Uterine smooth muscle cell (primary cell): ENCODE measurements at places on chromosomes 7 and 10. TPM values are rescaled to one million over a fixed set of nuclear protein-coding genes. Genes with fewer than 3 reads are reported as not detected.

The CASP2 gene
- 11.2 and 15.7 TPM in 2 replicates for total RNA-seq

The PVRIG gene
- total RNA-seq, result not detected in 2 replicates

The PDZD7 gene
- 1.4 and 2.1 TPM in 2 replicates for total RNA-seq

The SHTN1 gene
- 1.4 and 1.8 TPM in 2 replicates for total RNA-seq

The NKX2-3 gene
- not detected in 2 replicates for total RNA-seq

The NACAD gene
- 1.9 and 2.4 TPM in 2 replicates for total RNA-seq

The DYDC1 gene
- not detected in 2 replicates for total RNA-seq

The MORN4 gene
- total RNA-seq, result 5.0 and 9.5 TPM in 2 replicates

The SRGN gene
- total RNA-seq, result 28.6 and 94.5 TPM in 2 replicates

The GALNT17 gene
- total RNA-seq, result under 0.01 TPM in 1 of 2 replicates, not detected in the other

The LIPJ gene
- not detected in 2 replicates for total RNA-seq

The ADCY1 gene
- total RNA-seq, result 0.33 and 0.37 TPM in 2 replicates

The MAD1L1 gene
- total RNA-seq, result 69.7 and 82.0 TPM in 2 replicates

The PTF1A gene
- not detected in 2 replicates for total RNA-seq

The NFKB2 gene
- 12.8 and 15.0 TPM in 2 replicates for total RNA-seq

The PHYH gene
- total RNA-seq, result 10.5 and 18.9 TPM in 2 replicates

The AOAH gene
- total RNA-seq, result not detected in 2 replicates

The TRIM73 gene
- total RNA-seq, result 0.55 and 0.62 TPM in 2 replicates

The VDAC2 gene
- total RNA-seq, result 149 and 185 TPM in 2 replicates

The MGMT gene
- total RNA-seq, result 10.0 and 22.6 TPM in 2 replicates

The PPP1R17 gene
- under 0.01 TPM in 1 of 2 replicates, not detected in the other for total RNA-seq

The UPK3B gene
- total RNA-seq, result not detected in 2 replicates

The RASSF4 gene
- total RNA-seq, result 3.8 and 6.0 TPM in 2 replicates

The ASAH2 gene
- 0.75 and 0.77 TPM in 2 replicates for total RNA-seq

The TACC2 gene
- total RNA-seq, result 3.5 and 7.5 TPM in 2 replicates

The METTL27 gene
- 26.5 and 51.5 TPM in 2 replicates for total RNA-seq

The NEBL gene
- 0.12 and 0.22 TPM in 2 replicates for total RNA-seq

The MMP21 gene
- under 0.01 TPM in 1 of 2 replicates, not detected in the other for total RNA-seq

The TEX47 gene
- total RNA-seq, result not detected in 2 replicates

The AMZ1 gene
- total RNA-seq, result 0.22 and 0.62 TPM in 2 replicates

The SP4 gene
- total RNA-seq, result 4.9 and 5.1 TPM in 2 replicates

The PIK3AP1 gene
- total RNA-seq, result under 0.01 and 0.12 TPM in 2 replicates

The OR6V1 gene
- total RNA-seq, result not detected in 2 replicates

The DHX32 gene
- total RNA-seq, result 44.0 and 45.6 TPM in 2 replicates

The EGR2 gene
- 0.22 and 1.6 TPM in 2 replicates for total RNA-seq

The PRPS1L1 gene
- total RNA-seq, result not detected in 2 replicates

The CPA4 gene
- 0.77 and 8.2 TPM in 2 replicates for total RNA-seq

The CISD1 gene
- 20.6 and 25.7 TPM in 2 replicates for total RNA-seq

The CLDN4 gene
- 58.2 and 84.7 TPM in 2 replicates for total RNA-seq

The SPDYE8 gene
- not detected in 2 replicates for total RNA-seq

The CALN1 gene
- total RNA-seq, result not detected in 2 replicates

The AGMO gene
- not detected in 2 replicates for total RNA-seq

The MUC3A gene
- under 0.01 TPM in 1 of 2 replicates, not detected in the other for total RNA-seq

The UCN3 gene
- not detected in 2 replicates for total RNA-seq

The MSMB gene
- 0.62 TPM in 1 of 2 replicates, not detected in the other for total RNA-seq

The GPR37 gene
- total RNA-seq, result 1.5 and 2.0 TPM in 2 replicates
